AML-193 (cell line): ENCODE measurements at places on chromosomes 16 and 17.

DNA sequence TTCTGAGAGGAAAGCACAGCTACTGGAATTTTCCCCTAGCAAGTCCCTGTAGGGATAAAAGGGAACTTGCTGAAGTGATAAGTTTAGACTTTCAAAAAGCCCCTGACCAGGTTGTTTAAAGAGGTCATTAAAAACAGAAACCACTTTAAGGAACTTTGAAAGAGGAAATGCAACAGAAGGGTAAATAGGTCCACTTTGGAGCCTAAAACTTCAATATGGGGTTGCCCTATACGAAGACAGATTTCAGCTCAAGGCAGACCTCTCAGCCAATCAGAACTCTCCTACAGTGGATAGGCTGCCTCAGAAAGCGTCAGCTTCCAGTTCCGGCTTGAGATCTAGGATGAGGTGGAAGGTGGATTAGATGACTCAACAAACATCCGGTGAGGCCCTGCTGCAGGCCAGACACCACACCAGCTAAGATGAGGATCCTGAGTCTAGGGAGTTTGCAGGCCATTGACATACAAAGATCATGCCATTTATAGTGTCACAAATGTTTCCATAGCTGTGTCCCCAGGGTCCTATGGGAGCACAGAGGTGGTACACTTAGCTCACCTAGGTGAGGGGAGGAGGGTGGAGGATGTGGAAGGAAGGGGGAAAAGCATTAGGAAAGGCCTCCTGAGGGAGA lies 7.9 kb upstream of the MFSD6L start:
- DNase-seq = no peak

- DNase-seq = peak; percentile 30
Measured at GRCh38 chr16:87806641-87807546, 41.1 kb upstream of the KLHDC4 start.

DNA sequence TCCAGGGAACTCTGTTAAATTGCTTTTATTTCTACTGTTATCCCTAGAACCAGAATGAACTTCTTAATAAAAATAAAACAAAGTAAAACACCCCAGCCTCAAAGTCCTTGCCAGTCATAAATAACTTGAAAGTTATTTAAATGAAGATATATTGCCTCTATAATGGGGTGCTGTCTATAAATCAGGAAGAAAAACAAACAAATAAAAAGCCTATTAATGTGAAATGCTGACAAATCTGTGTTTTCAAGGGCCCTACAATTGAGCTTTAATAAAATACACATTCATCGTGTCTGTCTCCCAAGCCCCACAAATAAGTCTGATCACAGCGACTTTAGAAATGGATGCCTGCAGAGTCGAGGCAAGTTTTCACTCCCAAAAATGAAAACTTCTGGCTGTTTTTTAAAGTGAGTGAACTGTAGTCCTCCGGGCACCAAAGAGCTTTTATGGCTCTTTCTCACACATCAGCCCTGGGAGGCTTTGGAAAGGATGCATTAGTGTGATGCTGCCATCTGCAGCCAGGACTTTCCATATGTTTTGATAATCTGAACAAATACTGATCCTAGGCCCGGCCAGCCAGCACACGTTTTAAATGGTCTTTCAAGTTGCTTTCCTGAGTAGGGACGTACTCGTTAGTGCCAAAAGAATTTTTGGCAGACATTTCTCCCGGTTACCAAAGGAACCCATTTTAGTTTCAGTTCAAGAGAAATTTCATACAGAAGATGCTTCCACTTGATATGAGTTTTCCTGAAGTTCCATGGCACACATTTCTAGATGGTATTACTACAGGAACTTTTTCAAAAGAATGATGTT lies 16.3 kb downstream of the NACA2 start:
- DNase-seq = no peak

- peak; percentile 64 for DNase-seq
Measured at GRCh38 chr17:74864866-74865395, 5.2 kb upstream of the GRIN2C start.

- no peak for DNase-seq
Measured at GRCh38 chr17:35931794-35932425, 1.3 kb upstream of the RDM1 start.

- no peak for DNase-seq
Measured at GRCh38 chr16:89357055-89357816, 133.1 kb downstream of the ANKRD11 start.

DNA sequence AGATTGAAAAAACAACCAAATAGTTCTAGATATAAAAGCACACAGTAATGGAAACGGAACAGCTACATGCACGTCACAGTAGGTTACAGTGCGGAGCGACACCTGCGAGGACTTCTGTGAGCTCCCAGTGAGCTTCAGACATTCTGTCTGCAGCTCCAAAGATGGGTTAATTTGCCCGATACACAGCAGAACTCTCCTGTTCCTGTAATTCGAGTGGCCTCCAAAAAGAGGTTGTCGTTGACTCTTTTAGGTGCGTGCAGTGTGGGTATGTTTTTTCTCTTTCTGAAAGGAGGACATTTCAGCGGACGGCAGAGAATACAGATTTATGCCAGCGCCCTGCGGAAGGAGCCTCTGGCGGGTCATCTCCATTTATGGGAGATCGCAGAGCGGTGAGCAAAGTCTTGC lies 2.9 kb downstream of the OR1F1 start:
- no peak for DNase-seq

DNA sequence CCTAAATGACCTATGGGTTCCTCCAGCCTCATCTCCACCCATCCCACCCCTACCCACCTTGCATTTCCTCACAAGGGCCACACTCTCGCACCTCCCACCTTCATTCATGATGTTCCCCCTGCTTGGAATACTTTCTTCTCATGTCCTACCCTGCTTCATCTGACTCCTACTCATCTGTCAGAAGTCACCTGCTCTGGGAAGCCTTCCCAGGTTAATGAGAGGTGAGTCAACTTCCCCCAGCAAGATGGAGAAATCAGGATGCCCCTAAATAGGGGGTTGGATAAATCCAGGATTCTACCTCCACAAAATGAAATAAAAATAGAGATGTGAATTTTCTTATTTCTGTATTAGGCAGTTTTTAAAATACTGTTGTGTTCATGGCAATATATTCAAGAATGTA lies 51.0 kb upstream of the WSB1 start:
- DNase-seq = no peak

DNA sequence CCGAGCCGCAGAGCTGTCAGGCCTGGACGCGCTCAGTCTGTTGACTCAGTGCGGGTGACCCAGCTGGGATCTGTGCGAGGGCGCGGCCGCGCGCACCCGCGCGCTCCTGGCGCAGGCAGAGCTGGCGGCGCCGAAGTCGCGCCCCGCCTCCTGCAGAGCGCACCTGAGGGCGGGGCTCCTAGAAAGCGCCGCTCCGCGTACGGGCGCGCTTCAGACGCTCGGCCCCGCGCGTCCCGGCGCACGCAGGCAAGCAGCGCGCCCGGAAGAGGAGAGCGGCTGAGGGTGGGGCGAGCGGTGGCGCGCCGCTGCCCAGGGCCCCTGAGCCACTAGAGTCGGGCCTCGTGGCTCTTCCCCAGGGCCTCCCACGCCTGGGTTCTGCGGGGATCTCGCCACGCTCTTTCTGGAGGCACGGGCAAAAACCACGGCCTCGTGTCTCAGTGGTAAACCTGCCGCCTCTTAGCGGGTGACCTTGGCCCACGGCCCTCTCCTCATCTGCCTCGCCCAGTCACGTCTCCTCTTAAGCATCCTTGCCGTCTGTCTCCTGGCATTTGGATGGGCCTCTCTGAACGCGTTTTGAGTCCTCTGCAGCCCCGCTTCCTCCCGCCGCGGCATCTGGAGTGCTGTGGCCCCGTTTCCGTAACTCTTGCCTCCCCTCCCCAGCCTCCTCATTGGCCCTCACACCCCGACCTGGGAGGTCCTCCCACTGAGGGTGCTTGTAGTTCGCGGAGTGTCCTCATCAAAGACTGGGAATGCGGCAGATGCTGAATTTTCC lies at the start of gene ABCA5:
TSS of gene ABCA5 (minus strand) at position 74 of the 772 bp plus-strand sequence. CDS start 12,718 bp downstream, outside the sequence.
- peak; percentile 65 for DNase-seq

DNA sequence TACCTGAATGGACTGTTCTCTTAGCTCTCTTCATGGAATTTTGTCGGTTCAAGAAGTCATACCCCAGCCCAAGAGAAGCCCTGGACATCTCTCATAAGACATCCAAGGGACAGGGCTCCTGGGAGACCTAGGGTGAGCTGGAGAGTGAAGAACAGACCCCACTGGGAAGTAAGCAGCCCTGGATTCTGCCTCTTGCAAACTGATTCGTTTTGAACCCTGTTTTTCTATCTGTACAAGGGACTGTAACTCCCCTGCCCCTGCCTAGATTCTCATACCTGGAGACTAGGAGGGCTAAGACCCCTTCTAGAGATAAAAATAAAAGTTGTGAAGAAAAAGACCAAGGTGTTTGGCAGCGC lies 449 bp downstream of the CCL3L1 start:
- no peak for DNase-seq

DNA sequence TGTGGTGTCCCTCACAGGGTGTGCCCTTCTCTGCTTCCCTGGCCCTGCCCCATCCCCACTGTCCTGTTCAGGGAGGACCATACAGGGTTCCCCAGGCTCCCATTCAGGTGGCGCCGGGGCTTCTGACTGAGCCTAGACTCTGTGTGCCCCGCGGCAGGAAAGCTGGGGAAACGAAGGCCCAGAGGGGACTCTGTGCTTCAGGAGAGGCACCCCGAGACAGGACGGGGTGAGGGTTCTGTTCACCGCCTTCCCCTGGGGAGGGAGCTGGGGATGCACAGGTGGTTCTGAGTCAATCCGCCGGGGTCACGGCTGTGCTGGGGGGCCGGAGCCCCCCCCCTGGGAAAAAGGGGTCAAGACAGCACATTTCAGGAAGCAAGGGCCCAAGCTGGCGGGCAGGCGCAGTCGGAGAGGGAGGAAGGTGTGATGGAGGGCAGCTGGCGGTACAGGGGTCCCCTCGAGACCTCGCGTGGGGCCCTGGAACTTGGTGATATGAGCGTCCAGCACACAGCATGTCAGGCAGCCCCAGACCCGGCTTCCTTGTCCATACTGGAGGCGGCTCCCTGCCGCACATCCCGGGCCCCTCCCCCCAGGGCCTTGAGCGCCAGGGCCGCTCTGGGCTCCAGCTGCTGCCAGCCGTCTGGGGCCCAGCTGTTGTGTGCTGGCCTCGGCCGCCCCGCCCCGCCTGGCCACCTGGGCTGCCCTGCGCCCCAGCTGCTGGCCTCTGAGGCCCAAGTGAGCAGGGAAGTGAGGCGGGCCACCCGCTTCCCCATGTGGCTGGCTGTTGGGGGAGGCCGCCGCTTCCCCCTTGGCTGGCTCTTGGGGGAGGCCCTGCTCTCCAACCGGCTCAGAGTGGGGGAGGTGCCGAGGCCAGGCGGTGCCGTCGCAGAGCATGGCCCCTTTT lies 5.6 kb upstream of the NOTUM start:
- no peak for DNase-seq

DNA sequence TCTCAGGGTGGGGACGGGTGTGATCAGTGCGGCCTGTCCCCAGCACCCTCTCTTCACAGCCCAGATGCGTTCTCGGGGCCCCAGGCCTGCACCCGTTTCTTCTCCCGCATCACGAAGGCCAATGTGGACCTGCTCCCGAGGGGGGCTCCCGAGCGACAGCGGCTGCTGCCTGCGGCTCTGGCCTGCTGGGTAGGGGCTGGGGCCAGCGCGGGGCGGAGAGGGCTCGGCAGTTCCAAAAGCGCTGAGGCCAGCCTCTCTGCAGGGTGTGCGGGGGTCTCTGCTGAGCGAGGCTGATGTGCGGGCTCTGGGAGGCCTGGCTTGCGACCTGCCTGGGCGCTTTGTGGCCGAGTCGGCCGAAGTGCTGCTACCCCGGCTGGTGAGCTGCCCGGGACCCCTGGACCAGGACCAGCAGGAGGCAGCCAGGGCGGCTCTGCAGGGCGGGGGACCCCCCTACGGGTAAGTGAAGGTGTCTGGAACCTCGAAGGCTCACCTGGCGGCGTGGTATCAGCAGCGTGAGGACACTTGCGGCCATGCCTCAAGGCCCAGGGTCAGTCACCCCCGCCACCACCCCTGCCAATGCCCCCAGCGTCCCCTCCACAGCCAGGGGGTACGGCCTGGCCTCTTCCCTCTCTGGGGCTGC lies 4.4 kb downstream of the MSLN start:
- DNase-seq = no peak

GRCh38 chr16:48613061-48613957 lies 3.3 kb upstream of the N4BP1 start:
- DNase-seq = peak; percentile 50

GRCh38 chr17:50626037-50626574 lies 8.6 kb upstream of the ABCC3 start:
- peak; percentile 65 for DNase-seq

GRCh38 chr17:78268951-78269905 lies 37.8 kb downstream of the TMEM235 start:
- DNase-seq = no peak

DNA sequence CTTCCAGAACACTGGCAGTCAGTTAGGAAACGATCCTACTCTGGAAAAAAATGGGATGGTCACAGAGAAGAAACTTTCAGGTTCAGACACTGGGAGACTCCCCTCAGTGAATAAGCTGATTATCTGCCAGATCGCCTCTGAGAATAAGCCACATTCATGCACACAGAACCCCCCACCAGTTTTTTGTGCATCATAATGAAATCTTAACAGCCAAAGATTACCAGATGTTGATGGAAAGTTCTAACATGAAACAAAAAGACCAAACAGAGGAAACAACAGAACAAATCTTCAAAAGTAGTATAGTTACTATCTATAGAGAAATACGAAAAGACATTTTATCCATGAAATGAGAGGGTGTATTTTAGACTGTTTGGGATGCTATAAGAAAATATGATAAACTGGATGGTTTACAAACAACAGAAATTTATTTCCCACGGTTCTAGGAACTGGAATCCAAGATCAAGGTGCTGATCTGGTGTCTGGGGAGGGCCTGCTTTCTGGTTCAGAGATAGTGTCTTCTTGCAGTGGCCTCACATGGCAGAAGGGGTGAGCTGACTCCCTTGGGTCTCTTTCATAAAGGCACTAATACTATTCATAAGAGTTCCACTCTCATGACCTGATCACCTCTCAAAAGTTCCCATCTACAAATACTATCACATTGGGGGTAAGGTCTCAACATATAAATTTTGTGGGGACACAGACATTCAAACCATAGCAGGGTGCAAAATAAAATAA lies 8.0 kb upstream of the AMZ2 start:
- no peak for DNase-seq

GRCh38 chr17:67467500-67468455 lies 90.7 kb downstream of the PITPNC1 start:
- no peak for DNase-seq
